Kidney epithelial cell (primary cell): ENCODE measurements at places on chromosomes 5 and 9. TPM values are rescaled to one million over a fixed set of nuclear protein-coding genes. Genes with fewer than 3 reads are reported as not detected.

DNA sequence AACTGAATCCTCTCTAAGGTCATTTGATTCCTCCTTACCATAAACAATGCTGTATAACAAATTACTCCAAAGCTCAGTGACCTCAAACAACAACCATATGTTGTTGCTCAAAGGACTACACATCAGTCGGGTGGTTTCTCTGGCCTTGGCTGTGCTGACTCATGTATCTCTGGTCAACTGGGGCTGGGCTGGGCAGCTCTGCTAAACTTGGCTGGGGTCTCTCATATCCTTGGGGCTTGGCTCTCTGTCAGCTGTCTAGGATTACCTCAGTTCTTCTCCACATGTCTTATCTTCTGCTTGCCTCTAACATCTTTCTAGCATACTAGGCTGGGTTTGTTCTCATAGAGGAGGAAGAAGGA lies 86.4 kb downstream of the GALNT10 start:
- no peak for DNase-seq

The C5orf34 gene
- total RNA-seq: 0.38 and 1.1 TPM in 2 replicates

The F2RL1 gene
- 144 TPM in 2 replicates for total RNA-seq

DNA sequence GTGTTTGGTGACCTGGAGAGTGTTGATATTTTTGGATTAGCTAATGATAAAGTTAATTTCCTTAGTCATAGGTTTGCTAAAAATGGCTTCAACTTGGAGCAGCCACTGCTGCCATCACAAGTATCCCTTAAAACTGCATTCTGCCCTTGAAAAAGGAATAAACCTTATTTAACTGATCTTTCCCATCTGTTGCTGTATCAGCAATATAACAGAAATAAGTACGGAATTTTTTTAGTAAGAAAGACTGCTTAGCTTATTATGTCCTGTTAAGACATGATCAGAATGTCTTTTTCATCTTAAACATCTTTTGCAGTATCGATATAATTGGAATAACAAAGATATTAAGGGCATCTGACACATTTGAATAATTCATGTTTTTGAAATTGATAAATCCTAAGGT lies 75.7 kb downstream of the LNPEP start:
- no peak for DNase-seq

The CDKN2AIPNL gene
- total RNA-seq: 25.3 and 28.3 TPM in 2 replicates

- peak; percentile 98 for DNase-seq
Observed at GRCh38 chr5:44875661-44876605, 67.2 kb downstream of the MRPS30 start.

DNA sequence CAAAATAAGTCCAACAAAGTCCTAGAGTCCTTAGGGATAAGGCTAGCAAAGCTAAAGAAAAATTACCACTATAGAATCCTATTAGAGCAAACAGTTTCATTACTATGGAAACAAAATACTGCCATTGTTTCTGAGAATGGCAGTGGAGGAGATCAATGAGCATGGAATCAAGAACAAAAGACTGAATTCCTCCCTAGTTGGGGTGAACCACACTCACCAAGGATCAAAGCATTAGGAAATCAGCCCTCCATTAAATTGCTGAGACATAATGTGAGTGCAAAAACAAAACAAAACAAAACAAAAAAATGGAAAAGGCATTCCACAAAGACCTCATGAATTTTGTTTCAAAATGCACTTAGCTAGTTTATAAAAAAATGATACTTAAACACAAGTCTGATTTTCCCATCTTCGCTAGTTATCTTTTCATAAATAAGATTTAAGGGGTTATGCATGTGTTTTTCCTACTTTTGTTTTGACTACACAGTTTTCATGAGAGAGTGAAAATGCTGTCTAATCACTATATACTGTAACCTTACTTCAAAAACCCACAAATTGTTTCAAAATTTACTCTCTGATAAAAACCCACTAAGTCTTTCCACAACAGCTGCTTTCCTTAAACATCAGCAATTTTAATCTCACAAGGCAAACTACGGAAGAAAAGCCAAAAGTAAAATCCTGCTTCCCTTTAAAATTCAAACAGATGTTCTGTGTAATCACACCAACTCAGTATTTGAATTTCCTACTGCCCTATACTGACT lies 9.7 kb downstream of the SERINC5 start:
- peak; percentile 43 for DNase-seq

- DNase-seq: no peak
Observed at GRCh38 chr9:136080716-136081112, 14.4 kb downstream of the NACC2 start.
